Retinal pigment epithelial cell (primary cell): ENCODE measurements at places on chromosomes 13 and 19.
A peak's percentile ranks its signal among the peaks of the same experiment; 100 is the strongest.

- DNase-seq = no peak
Observed at GRCh38 chr13:29436291-29436690, 159.2 kb downstream of the SLC7A1 start.

DNA sequence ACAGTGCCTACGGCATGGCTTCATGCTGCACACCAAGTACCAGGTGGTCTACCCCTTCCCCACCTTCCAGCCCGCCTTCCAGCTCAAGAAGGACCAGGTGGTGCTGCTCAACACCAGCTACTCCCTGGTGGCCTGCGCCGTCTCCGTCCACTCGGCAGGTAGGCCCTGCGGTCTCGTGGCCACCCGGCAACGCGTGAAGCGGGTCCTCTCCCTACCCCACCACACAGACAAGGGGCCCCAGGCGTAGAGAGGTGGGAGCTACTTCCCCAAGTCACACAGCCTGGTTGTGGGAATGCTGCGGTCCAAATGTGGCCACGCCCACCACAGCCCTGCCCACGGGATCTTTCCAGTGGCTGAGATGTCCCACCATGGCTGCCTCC, 4.0 kb downstream of the DCAF15 start:
- DNase-seq = no peak

DNA sequence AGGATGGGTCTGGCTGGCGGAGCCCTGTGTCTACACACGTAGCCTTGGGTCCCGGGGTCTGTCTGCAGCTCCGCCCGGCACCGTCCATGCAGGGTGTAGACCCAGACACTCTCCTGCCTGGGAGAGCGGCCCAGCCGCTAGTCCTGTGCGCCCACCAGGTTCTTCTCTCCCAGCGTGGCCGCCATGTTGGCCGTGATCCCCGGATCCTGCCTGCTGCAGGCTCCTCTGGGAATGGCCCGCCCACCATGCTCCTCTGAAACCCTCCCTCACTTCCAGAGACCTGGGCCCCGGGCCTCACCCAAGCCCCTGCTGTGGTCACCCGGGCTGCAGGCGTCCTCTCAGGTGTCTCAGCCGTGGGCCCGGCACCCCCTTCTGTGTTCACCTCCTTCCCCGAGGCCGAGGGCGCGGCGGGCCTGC, 57.7 kb upstream of the MCF2L start:
- DNase-seq = no peak

DNA sequence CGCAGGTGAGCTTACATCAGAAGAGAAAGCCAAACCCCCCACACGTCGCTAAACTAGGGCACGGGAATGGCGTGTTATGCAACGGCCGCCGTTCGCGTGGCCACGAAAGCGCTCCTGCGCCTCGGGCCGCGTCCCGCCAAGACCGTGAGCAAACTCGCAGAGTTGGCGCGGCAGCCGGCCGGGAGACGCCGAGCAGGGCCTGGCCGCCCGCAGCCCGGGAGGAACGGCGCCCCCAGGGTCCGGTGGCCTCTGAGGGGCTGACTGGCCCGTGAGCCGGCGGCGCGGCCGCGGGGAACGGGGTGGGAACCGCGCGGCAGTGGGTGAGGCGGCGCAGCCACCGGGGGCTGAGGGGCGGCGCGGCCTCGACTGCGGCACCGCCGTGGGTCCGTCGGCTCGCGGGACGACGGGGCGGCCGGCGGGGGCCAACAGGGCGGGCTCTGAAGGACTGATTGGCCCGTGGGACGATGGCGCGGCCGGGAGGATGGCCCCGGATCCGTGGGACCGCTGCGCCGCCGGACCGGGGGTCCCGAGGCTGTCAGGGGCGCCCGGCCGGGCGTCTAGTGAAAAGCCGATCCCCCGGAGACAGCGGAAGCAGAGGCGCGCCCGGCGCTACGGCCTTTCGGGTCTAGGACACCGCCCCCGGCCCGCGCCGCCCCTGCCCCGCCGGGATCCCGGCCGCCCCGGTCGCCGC, 903 bp downstream of the LATS2 start:
- no peak for DNase-seq

GRCh38 chr13:57552437-57552836, 79.1 kb upstream of the PCDH17 start:
- DNase-seq = no peak

GRCh38 chr19:10096615-10096963, 5.9 kb downstream of the ANGPTL6 start:
- no peak for DNase-seq

DNA sequence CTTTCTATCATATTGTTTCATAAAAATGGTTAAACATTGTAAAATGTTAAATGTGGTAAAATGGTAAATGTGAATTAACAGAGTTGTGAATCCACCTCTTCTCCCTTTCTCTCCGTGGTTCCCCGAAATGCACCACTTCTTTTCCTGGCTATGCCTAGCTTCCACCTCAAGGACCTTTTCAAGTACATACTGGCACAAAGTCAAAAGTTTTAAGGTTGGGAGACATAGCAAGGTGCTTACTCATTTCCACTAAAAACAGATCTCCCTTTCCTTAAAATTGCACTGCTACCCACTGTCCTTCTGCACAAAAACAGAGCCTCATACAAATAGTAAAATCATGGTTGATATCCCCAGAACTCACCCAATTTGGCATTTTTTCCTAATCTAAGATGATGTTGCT, 558.2 kb downstream of the SLITRK6 start:
- DNase-seq = peak; percentile 11

GRCh38 chr13:43141685-43142084, 118.3 kb downstream of the DNAJC15 start:
- DNase-seq = no peak

DNA sequence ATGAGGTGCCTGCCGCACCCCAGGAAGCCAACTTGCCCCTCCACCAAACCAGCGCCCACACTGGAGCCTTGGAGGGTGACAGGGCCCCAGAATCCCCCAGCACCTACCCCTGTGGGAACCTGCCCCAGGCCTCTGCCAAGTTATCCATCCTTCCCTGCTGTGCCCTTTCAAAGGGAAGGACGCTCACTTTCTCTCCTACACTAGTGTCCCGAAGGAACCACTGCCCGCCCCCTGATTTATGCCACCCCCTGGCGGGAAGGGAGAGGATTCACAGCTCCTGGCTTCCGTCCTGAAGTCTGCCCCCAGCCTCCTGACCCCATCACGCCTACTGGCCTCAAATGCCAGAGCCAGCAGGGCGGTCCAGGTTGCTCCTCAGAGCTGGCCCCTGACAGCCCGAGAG, 1.4 kb downstream of the EVI5L start:
- DNase-seq = no peak

- DNase-seq = no peak
Observed at GRCh38 chr13:48680756-48681392, 27.1 kb downstream of the CYSLTR2 start.

- no peak for DNase-seq
Observed at GRCh38 chr13:83935566-83935965, 53.3 kb upstream of the SLITRK1 start.

DNA sequence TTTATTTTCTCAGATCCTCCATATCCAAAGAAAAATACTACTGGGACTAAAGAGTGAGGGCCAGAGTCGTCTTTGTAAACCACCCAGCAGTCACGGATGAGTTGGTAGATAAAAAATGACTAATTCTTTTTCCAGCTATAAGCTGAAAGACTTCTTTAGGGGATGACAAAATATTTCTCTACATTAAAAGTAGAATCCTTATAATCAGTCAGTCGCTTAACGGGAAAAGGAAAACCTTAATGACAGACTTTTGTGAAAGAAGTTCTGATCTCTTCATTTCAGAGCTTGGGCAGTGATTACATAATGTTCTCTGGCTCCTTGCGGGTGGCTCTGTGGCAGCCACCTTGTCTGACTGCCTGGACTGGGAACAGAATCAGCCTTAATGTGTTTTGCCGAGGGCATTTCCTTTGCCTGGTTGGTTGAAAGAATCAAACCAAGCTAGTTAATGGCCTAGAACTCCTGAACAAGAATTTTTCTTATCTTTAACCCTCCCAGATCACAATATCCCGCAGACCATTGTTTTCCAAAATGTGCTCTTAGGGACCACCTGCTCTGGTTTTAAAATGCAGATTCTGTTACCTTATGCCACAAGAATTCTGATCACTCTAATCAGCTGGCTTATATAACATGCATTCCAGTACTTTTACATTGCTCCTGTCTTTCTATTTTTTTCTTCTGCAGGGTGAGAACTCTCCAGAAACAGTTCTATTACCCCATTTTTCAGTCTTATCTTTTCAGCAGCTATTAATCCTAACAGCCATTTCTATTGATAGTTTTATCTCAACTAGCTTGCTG, 2.5 kb downstream of the ITM2B start:
- DNase-seq = no peak

GRCh38 chr13:19589312-19589711, 28.0 kb upstream of the TPTE2 start:
- DNase-seq = no peak

DNA sequence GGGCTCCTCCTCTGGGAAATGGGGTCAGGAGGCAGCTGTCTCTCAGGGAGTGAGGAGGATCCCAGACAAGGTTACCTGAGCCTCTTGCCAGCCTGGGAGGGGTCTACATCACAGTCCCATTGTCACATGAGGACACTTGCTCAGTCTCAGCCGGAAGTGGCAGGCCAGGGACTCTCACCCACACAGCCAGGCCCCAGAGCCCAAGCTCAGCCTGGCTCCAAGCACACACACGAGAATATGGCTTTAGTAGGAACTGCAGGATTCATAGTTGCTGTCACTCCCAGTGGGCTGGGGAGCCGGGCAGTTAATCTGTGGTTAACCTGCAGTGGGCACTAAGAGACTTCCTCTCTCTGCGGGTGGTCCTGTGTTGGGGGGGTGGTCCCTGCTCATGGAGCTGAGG, 15.8 kb upstream of the RELB start:
- DNase-seq = no peak

- DNase-seq = no peak
Observed at GRCh38 chr13:45576466-45576865, 39.1 kb downstream of the ERICH6B start.

DNA sequence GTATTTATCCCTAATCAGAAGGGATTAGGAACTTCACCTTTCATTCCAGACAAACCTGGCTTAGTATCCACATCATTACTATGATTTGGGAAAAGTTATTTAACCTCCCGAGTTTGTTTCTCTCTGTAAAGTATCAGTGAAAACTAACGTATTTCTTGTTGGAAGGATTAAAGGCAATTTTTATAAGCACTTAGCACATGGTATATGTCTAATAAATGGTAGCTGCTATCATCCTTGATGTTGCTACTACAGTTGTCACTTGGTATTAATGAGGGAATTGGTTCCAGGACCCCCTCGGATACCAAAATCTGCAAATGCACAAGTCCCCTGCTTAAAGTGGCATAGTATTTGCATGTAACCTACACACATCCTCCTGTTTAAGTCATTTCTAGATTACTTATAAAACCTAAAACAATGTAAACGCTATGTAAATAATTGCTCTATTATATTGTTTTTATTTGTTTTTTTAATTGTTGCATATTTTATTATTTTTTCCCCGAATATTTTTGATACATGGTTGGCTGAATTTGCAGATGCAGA, 42.7 kb upstream of the FAM124A start:
- DNase-seq = no peak

DNA sequence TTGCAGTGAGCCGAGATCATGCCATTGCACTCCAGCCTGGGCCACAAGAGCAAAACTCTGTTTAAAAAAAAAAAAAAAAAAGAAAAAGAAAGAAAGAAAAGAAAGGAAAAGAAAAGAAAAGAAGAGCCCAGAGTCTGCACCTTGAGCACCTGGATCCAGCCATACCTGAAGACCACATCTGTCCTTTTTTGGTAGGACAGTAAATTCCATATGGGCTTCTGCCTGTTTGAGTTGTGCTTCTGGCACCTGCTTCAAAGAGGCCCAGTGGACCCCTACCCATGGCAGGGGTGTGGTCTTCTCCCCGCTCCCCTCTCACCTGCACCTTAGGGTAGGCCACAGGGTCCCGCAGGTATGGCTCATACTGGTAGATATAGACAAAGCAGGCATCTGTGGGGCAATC, 5.8 kb downstream of the TM6SF2 start:
- DNase-seq = no peak

- no peak for DNase-seq
Observed at GRCh38 chr13:77767413-77767812, 69.9 kb downstream of the SLAIN1 start.

DNA sequence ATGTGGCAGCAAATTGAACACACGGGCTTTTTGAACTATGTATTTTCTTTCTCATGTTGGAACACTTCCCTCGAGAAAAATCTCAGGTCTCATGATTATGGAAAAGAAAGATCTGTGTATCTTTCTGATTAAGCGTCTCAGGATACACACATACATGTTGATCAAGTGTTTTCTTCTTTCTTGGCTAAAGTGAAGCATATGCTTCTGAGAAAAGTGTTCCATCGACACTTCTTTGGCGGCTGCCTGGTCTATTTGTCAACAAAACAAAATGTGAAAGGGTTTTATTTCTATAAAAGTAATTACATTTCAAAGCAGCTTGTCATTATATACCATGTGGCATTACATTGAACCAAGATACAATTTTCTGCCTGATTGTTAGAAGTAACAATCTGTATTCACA, 157.5 kb downstream of the DLEU7 start:
- DNase-seq = no peak

DNA sequence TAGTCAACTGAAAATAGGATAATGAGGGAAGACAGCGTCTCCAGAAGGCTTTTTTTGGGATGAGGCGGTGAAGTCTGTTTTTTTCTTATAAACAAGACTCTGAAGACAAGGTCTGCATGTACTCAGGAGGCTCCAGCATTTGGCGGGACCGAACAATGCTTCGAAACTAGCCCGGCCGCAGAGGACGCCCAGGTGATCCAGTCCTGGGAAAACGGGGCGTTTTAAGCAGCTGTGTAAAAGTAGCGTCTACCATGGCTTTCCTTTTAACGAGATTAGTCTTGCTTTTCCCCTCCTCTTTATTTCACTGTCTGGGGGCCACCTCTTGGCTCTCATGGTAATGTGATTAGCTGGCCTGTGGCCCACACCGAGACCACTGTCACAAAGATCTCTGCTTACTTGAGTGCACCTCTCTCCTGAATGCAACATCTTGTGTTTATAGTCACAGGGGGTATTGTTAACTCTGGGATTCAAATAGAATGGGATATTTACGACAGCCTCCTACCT, 29.4 kb upstream of the GTF3A start:
- no peak for DNase-seq

- DNase-seq = no peak
Observed at GRCh38 chr13:93984876-93985275, 494.6 kb downstream of the DCT start.

GRCh38 chr13:26411206-26411605, 146.3 kb upstream of the WASF3 start:
- no peak for DNase-seq

GRCh38 chr19:11018763-11019162, 57.9 kb downstream of the SMARCA4 start:
- DNase-seq = no peak

- DNase-seq = no peak
Observed at GRCh38 chr13:99381766-99382165, 74.6 kb upstream of the GPR183 start.

- DNase-seq = no peak
Observed at GRCh38 chr19:18021121-18021755, 13.3 kb downstream of the ARRDC2 start.

GRCh38 chr13:72920097-72920496, 138.2 kb downstream of the PIBF1 start:
- DNase-seq = no peak

DNA sequence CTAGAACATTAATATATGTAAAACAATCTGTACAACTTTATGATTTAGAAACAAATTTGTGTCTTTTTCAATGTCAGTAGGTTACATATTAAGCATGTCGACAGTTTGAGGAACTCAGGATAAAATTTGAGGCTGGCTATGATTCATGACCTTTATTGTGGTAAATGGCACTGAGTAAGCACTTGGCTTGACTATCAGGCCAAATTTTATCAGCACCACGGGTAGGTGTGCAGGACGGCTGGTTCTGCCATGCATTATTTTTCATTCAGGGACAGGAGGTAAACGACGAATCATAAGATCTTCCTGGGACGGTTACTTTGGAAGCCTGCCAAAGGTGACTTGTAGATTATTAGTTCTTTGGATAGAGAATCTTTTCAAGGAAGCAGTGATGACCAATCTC, 19.9 kb upstream of the CYP4F8 start:
- no peak for DNase-seq
